ENCODE measurements at places on chromosomes 2 and 18. TPM values are rescaled to one million over a fixed set of nuclear protein-coding genes. Genes with fewer than 3 reads are reported as not detected.

- H3K4me1 ChIP-seq: no peaks in the 10 kb centered on the region
- no peak overlapping the region for H3K4me3 ChIP-seq
- no peak overlapping the region for H3K27ac ChIP-seq
- H3K36me3 ChIP-seq: no peaks in the 10 kb centered on the region
- DNase-seq: no peak
Observed at GRCh38 chr2:60096556-60096955, 456.9 kb downstream of the BCL11A start.

DNA sequence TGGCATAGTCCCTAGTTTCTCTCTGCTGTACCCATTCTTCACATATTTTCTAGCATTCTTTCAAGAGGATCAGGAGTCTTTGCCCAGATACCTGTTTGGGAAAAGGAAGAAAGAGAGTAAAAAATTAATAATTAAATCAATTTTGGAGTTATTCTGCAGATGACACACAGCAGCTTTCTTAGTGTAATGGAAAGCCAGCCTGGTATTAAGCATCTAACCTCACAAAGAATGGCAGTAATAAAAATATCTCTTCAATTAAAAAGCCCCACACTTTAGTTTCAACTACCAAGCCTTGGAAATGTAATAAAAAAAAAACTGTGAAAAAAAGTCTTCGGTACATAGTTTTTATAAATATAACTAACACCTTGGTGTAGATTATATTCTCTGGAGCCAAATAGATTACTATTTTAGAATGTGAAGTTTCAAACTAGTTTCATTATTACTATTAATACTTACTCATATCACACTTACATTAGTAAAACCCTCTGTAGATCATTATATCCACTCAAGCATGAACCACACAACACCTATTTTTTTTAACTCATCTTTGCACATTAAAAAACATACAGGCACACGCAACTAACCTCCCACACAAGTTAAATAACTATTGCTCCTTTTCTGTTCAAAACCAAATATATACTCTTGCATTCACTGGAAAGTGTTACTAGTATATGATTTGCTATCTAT is 90.9 kb downstream of the GPD2 start:
- H3K36me3 ChIP-seq: peaks cover 11% of the 10 kb centered on the region
- no peak overlapping the region for H3K27ac ChIP-seq
- H3K4me1 ChIP-seq: peaks cover 3% of the 10 kb centered on the region
- DNase-seq: no peak
- H3K4me3 ChIP-seq: no peak overlapping the region

Gene GDF7
- not detected for total RNA-seq

DNA sequence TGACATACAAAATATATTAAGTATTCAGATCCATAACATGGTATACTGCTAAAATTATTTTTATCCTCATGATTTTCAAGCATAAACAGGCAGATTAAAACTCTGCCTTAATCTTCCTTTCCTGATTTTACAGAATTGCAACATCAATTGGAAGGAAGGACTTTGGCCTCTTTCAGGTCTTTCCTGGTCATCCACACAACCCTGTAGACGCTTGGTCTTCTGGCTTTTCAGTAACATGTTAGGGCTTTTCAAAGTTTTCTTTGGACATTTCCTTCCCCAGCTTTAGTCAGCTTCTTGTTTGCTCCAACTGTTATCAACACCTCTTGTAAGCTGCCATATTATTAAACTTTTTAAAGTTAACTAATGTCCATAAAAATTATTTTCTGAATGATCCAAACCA is 1364.9 kb upstream of the NRXN1 start:
- no peak for DNase-seq
- no peaks in the 10 kb centered on the region for H3K4me1 ChIP-seq
- H3K27me3 ChIP-seq: no peaks in the 10 kb centered on the region
- H3K36me3 ChIP-seq: no peaks in the 10 kb centered on the region
- no peak overlapping the region for H3K27ac ChIP-seq

- H3K4me1 ChIP-seq: peaks cover 6% of the 10 kb centered on the region
- H3K36me3 ChIP-seq: peaks cover 29% of the 10 kb centered on the region
- H3K4me3 ChIP-seq: no peak overlapping the region
Observed at GRCh38 chr2:159890551-159891266, 92.7 kb upstream of the CD302 start.

- DNase-seq: no peak
- peaks cover 20% of the 10 kb centered on the region for H3K4me1 ChIP-seq
- H3K4me3 ChIP-seq: no peak overlapping the region
- peaks cover 5% of the 10 kb centered on the region for H3K27me3 ChIP-seq
- peaks cover 9% of the 10 kb centered on the region for H3K36me3 ChIP-seq
Observed at GRCh38 chr2:65402323-65402722, 30.1 kb downstream of the SPRED2 start.

Gene CHST9
- not detected for total RNA-seq

DNA sequence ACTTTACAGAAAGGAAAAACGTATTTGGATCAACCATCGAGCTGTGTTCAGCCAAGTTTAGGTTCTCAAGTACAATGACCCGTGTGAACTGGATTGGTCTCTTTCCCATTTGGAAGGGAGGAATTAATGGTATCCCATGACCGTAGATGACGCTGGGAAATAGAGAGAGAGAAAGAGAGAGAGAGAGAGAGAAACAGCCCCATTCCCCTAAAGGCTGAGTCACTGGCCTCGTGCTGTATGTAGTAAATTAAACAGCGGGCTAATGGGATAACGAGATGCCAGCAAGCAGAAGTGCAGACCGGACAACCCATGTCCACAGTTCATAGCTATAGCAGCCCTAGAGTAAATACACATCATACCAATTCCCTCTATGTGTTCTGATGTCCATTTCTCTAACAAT is 99.6 kb downstream of the BCL11A start:
- no peak overlapping the region for H3K4me3 ChIP-seq
- no peak for DNase-seq
- H3K36me3 ChIP-seq: no peaks in the 10 kb centered on the region
- no peak overlapping the region for H3K27ac ChIP-seq
- peaks cover 1% of the 10 kb centered on the region for H3K4me1 ChIP-seq
- peaks cover 5% of the 10 kb centered on the region for H3K27me3 ChIP-seq

DNA sequence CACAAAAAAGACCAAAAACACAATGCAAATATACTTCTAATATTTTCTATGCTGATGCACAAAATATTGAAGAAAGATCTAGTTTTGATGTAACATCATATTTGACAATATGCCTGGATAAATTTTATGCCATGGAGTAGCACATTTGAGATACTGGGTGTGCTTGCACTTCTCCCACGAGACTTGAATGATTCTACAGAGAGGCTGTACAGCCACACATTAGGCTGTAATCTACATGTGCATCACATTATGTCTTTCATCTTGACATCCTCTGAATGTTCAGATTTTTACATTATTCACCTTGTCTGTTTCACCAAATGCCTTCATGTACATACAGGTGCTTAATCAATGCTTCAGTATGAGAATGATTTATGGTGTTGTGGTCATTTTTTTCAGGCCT is 756.4 kb upstream of the CDH7 start:
- no peaks in the 10 kb centered on the region for H3K4me1 ChIP-seq
- H3K27ac ChIP-seq: no peak overlapping the region
- H3K4me3 ChIP-seq: no peak overlapping the region
- H3K36me3 ChIP-seq: no peaks in the 10 kb centered on the region

Gene DLX2
- total RNA-seq: not detected

DNA sequence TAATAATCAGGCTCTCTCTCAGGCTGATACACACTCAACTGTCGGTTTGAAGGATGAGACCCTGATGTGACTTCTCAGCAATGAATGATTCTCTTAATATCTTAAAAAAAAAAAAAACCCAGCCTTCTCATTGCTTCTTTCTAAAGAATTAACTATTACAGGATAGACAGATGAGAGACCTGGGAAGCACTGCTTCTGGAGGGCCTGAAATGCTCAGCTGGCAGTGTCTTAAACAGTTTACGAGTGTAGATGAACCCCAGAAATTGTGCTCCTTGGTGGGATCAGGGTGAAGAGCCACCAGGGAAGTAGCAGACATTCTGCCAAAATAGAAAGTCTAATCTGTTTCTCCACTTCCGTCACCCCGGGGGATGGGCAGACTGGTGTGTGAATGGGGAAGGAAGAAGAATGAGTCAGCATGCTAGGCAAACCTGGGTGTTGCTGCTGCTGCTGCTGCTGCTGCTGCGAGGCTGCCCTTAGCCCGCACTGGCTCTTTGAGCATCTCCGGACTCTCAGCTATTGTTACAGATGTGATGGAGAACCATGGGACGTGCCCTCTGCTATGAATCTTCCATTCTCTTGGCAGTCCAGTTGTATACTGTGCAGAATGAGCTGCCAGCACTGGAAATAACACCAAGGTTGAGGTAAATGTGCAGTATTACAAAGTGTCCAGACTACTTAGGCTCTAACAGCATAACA is 158.4 kb downstream of the SETBP1 start:
- H3K27me3 ChIP-seq: peaks cover 4% of the 10 kb centered on the region
- H3K4me3 ChIP-seq: peak overlapping the region; percentile 50
- peaks cover 13% of the 10 kb centered on the region for H3K4me1 ChIP-seq
- DNase-seq: peak; percentile 64

Gene COLEC11
- total RNA-seq: 0.77 TPM

Gene LGALSL
- total RNA-seq: 0.19 TPM

Gene ERICH2
- total RNA-seq: not detected

DNA sequence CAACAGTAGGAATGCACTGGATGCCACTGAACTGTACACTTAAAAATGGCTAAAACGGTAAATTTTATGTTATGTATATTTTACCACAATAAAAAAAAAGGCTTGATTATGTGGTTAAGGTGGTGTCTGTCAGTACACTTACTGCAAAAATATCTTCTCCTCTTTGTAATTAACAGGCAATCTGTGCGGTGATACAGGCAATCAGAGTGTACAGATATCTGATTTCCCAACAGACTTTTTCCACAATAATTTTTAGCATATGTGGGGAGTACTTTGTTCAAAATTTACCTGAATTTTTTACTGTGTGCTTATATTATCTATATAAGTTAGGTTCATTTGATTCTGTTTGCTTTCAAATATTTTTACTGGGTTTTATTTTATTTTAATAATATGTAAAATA is 175.0 kb upstream of the PGAP1 start:
- no peak for DNase-seq
- H3K4me3 ChIP-seq: no peak overlapping the region
- H3K27me3 ChIP-seq: no peaks in the 10 kb centered on the region
- H3K4me1 ChIP-seq: peaks cover 5% of the 10 kb centered on the region
- H3K36me3 ChIP-seq: peaks cover 40% of the 10 kb centered on the region
- no peak overlapping the region for H3K27ac ChIP-seq

Gene RNF125
- total RNA-seq: 29.0 TPM

Gene PROKR1
- total RNA-seq: not detected

Gene SCYGR2
- not detected for total RNA-seq

Gene KLHL30
- total RNA-seq: not detected

DNA sequence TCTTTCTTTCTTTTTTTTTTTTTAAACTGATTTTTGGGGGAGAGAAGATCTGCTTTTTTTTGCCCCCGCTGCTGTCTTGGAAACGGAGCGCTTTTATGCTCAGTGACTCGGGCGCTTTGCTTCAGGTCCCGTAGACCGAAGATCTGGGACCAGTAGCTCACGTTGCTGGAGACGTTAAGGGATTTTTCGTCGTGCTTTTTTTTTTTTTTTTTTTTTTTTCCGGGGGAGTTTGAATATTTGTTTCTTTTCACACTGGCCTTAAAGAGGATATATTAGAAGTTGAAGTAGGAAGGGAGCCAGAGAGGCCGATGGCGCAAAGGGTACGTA is 587 bp downstream of the MEIS1 start:
- H3K4me1 ChIP-seq: peaks cover 23% of the 10 kb centered on the region
- no peak for DNase-seq
- no peaks in the 10 kb centered on the region for H3K36me3 ChIP-seq
- no peak overlapping the region for H3K27ac ChIP-seq
- peaks cover 95% of the 10 kb centered on the region for H3K27me3 ChIP-seq
- peak overlapping the region; percentile 77 for H3K4me3 ChIP-seq

Gene LBH
- 169 TPM for total RNA-seq

Gene TMEM247
- not detected for total RNA-seq

Measured in activated naive CD8-positive, alpha-beta T cell treated with anti-CD3 and anti-CD28 coated beads, Interleukin-2, amount 10 ng/mL, durations not matched to agents 7 days and 5 days (primary cell).